ENCODE measurements at places on chromosomes 4 and X. TPM values are rescaled to one million over a fixed set of nuclear protein-coding genes. Genes with fewer than 3 reads are reported as not detected.

- H3K36me3 ChIP-seq: no peaks in the 10 kb centered on the region
- no peak overlapping the region for H3K4me3 ChIP-seq
- H3K27me3 ChIP-seq: no peaks in the 10 kb centered on the region
- H3K27ac ChIP-seq: no peak overlapping the region
These were observed 131.0 kb upstream of the CXXC4 start for GRCh38 chr4:104625706-104626105.

GRCh38 chrX:119738742-119739141, 19.6 kb upstream of the SOWAHD start:
- no peaks in the 10 kb centered on the region for H3K27me3 ChIP-seq
- H3K36me3 ChIP-seq: no peaks in the 10 kb centered on the region
- no peak overlapping the region for H3K27ac ChIP-seq
- no peaks in the 10 kb centered on the region for H3K4me1 ChIP-seq
- H3K4me3 ChIP-seq: no peak overlapping the region
- no peak for DNase-seq

RRH gene
- not detected for total RNA-seq

DNA sequence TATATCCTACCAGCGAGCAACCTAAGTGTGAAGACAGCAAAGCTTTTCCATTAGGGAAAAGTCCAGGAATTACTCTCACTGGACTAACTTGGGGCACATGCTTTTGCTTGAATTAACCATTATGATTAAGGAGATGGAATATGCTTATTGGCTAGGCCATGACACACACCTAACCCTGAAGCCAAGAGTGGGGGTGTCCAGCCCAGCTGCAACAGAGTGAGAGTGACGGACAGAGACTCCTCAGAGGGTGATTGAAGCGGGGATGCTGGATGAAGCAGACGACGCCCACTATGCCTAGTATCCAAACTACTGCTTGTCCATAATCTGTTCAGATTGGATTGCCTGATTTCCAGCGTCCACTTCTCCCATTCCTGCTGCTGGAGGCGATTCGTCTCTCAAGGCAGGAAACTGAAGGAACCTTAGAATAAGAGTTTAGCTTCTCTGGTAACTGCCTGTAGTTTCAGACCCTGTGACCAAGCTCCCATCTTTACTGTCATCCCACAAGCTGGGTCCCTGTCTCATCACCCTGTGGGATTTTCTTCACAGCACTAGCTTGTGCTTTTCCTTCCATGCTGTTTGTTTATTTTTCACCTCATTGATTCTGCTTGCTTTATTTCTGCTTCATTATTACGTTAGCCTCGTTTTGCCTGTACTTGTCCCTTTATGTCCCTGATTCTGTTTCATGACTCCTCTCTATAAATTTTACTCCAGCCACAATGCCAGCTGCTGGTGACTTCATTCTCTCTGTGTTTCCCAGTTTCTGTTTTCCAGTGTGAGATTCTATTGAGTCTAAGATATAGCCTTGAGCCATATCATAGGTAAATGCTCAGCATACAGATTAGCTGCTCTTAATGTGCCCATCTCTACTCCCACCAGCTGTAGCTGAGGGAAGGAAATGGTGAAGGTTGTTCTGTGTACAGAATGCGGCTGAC, 19.0 kb downstream of the FAM47E start:
- no peak overlapping the region for H3K4me3 ChIP-seq
- no peaks in the 10 kb centered on the region for H3K4me1 ChIP-seq
- no peak overlapping the region for H3K27ac ChIP-seq
- H3K36me3 ChIP-seq: no peaks in the 10 kb centered on the region
- H3K27me3 ChIP-seq: no peaks in the 10 kb centered on the region
- DNase-seq: no peak

DNA sequence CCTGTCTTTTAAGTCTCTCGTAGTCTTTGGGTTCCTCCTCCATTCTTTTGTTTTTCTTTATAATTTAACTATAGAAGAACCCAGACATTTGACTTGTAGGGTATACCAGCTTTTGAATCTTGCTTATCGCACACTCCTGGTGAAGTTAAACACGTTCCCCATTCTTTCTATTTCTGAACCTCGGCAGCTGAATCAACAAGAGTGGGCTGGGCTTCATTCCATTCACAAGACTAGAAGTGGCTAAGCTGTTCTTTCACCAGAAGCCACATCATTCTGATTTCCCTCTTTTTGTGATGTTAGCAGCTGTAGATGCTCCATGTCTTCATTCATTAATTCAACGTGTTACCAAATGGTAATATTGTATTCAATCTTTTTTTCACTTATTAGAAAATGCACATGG, 167.9 kb downstream of the CORIN start:
- H3K36me3 ChIP-seq: no peaks in the 10 kb centered on the region
- DNase-seq: no peak
- no peaks in the 10 kb centered on the region for H3K27me3 ChIP-seq

TKTL1 gene
- under 0.01 TPM for total RNA-seq

DNA sequence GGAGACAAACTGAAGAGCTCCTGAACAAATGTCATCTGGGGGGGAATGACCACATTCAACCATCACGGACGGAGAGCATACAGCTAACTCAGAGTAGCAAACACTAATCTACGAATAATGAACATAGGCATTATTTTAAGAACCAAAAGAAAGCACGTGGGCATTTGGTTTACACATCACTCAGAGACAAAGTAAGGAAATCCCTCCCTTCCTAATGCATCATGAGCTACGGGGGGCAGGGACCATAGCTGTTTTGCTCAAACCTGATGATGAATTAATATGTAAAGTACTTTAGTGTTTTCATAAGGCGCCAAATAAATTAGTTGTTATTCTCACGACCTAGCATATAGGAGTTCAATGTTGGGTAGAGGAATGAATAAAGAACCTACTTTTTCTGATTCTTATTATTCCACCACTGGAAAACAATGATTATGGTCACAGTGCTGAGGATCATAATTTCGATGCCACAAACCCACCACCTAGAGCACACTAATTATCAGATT, 11.7 kb upstream of the TMEM156 start:
- no peaks in the 10 kb centered on the region for H3K27me3 ChIP-seq
- DNase-seq: no peak
- H3K4me3 ChIP-seq: peak overlapping the region; percentile 90
- peak overlapping the region; percentile 100 for H3K27ac ChIP-seq
- no peaks in the 10 kb centered on the region for H3K36me3 ChIP-seq
- H3K4me1 ChIP-seq: no peaks in the 10 kb centered on the region

DNA sequence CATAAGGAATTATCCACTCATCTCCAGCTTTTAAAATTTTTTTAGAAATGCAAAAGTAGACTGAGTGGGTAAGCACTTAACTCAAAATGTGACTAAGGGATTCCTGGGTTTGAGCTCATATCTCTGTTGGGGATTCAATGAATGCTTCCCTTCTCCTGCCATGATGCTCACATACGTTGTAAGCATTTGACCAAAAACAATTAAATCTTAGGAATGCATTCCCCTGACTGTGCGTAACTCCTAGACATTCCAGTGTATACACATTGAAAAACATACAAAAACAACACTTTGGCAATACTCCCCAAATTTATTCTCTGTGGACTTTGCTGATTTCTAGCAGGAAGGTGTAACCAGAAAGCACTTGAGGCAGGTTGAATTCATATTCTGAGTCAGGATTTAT, 29.8 kb downstream of the SPANXA2 start:
- H3K4me3 ChIP-seq: no peak overlapping the region
- H3K36me3 ChIP-seq: no peaks in the 10 kb centered on the region
- H3K27me3 ChIP-seq: no peaks in the 10 kb centered on the region
- no peak for DNase-seq

GRCh38 chr4:52813546-52813945, 48.6 kb upstream of the RASL11B start:
- no peaks in the 10 kb centered on the region for H3K4me1 ChIP-seq
- H3K36me3 ChIP-seq: no peaks in the 10 kb centered on the region
- H3K27ac ChIP-seq: no peak overlapping the region
- no peaks in the 10 kb centered on the region for H3K27me3 ChIP-seq
- DNase-seq: no peak

DNA sequence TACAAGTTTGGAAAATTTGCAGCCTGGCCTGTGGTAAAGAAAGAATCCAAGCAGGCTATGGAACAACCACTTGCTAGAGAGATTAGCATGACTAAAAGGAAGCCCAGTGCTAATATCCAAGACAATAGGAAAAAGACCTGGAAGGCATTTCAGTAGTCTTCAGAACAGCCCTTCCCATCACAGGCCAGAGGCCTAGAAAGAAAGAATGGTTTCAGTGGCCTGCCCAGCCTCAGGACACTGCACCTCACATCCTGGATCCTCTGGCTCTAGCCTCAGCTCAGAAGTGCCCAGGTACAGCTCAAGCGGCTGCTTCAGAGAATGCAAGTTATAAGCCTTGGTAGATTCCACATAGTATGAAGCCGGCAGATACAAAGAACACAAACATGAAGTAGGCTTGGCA, 449.8 kb upstream of the AR start:
- no peaks in the 10 kb centered on the region for H3K4me1 ChIP-seq
- H3K4me3 ChIP-seq: no peak overlapping the region

MMGT1 gene
- 27.7 TPM for total RNA-seq

MTHFD2L gene
- total RNA-seq: 27.1 TPM

- no peaks in the 10 kb centered on the region for H3K27me3 ChIP-seq
- no peak overlapping the region for H3K27ac ChIP-seq
- no peak overlapping the region for H3K4me3 ChIP-seq
- peaks cover 46% of the 10 kb centered on the region for H3K4me1 ChIP-seq
- H3K36me3 ChIP-seq: no peaks in the 10 kb centered on the region
These were observed 15.0 kb downstream of the HADH start for GRCh38 chr4:108004646-108005045.

DNA sequence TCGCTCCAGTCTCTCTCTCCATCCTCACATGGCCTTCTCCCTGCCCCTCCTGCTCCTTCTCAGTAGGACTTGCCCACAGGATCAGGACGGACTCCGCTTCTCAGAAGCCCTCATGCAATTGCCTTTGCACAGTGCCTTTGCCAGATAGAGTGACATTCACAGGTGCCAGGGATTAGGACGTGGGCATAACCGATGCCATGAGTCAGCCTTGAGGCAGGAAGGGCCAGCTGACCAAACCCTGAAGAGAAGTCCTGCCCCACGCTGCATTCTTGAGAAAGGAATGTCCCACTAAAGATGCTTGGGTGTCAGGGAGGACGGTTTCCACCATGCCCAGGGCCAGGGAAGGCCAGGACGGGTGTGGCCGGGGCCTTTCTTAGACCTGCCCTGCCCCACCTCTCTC, 6.6 kb upstream of the GRPEL1 start:
- H3K27ac ChIP-seq: no peak overlapping the region
- no peak overlapping the region for H3K4me3 ChIP-seq
- H3K4me1 ChIP-seq: peaks cover under 1% of the 10 kb centered on the region
- H3K27me3 ChIP-seq: no peaks in the 10 kb centered on the region
- no peaks in the 10 kb centered on the region for H3K36me3 ChIP-seq

CTAG1A gene
- not detected for total RNA-seq

DNA sequence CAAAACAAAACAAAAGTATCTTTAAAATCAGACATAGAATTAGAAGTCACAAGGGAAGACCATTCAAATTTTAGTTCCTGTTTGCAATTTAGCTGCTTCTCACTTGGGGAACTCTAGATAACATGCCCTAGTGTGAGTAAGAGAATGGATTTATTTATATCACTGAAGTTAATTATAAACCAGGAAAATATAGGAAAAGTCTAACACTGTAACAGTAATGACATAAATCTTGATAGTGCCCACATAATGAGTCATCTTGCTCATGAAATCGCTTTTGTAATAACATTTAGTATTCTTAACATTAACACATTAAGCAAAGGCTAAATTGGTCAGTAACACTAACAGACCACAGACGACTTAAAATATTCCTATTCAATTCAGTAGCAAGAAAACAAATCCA, 710.7 kb downstream of the STPG2 start:
- H3K27ac ChIP-seq: no peak overlapping the region
- no peaks in the 10 kb centered on the region for H3K27me3 ChIP-seq
- no peaks in the 10 kb centered on the region for H3K4me1 ChIP-seq

DNA sequence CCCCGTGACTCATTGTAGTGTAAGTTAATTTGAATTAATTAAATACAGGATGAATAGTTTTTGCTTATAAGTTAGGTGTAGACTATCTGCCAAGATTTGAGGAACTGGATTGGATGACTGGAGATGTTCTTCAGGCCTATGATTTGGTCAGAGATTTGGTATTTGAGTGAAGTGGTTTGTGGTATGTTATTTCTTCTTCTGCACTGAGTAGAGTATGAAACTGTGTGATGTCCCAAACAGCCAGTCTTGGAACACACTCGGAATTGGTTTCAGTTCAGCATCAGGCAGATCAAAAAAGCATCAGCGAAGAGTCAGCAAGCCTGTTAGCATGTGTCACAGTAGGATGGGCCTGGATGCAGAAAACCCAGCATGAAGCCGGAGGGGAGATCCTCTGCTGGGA, 294.1 kb downstream of the ARHGAP10 start:
- no peak for DNase-seq
- no peak overlapping the region for H3K4me3 ChIP-seq
- H3K36me3 ChIP-seq: no peaks in the 10 kb centered on the region
- H3K4me1 ChIP-seq: no peaks in the 10 kb centered on the region

DNA sequence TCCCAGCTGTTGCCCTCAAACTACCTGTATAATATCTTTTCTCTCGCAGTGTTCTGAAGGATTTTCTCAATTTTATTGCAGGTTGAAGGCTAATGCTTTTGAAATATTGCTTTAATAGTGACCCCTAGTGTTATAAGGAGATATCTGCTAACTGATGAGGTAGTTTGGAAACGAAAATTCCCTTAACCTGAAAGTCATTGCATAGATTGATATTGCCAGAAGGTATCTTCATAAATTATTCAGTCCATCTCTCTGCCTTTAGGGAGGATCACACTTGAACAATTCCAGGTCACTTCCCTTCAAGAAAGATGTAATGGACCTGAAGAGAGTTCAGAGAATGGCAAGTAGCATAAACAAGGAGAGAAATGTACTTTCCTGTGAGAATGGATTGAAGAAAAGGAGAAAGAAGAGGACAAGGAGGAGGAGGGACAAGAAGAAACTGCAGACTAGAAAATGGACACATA, 44.1 kb downstream of the TIGD4 start:
- H3K4me1 ChIP-seq: no peaks in the 10 kb centered on the region
- no peak overlapping the region for H3K27ac ChIP-seq
- DNase-seq: no peak
- H3K27me3 ChIP-seq: no peaks in the 10 kb centered on the region
- H3K36me3 ChIP-seq: no peaks in the 10 kb centered on the region

DNA sequence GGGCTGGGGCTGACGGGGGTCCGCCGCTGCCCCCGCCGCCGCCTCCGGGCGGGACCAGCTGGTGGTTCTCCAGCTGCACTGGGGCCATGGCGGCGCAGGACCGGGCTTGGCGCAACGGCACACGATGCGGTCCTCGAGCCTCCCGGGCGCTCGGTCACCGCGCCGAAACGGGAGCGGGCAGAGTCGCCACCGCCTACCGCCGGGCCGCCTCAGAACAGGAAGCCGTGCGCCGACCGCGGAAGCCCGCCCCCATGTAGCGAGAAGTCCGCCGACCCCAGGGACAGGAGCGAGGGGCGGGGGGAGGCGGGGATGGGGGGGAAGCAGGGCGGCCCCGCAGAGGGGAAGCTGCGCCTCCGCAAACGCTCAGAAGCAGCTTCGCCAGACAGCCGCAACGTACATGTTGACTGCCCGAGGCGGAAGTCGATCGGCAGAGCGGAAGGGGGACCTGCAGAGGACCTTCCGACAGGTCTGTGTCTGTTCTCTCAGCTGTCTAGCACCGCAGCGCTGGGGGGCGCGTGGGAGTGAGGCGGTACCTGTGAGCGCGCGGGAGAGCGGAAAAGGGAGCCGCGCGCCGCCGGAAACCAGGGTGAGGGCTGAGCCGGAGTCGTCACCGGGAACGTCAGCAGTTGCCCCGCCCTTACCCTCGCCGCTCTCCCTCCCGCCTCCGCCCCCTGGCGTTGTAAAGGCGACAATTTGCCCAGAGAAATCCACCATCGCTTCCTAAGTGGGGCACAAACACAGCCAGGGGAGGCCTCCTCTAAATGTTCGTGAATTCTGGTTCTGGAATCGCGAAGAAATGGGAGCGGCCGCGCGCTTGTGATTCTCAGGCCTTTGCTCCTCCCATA, at the start of gene MED14:
TSS of gene MED14 (minus strand) at position 218 of the 845 bp plus-strand sequence. CDS start at position 88, 130 bp downstream.
- peak; percentile 92 for DNase-seq
- no peaks in the 10 kb centered on the region for H3K4me1 ChIP-seq
- H3K27ac ChIP-seq: peak within 1 kb of the TSS; percentile 94
- peak within 1 kb of the TSS; percentile 87 for H3K4me3 ChIP-seq
- no peaks in the 10 kb centered on the region for H3K27me3 ChIP-seq
